Stimulated activated CD8-positive, alpha-beta memory T cell treated with anti-CD3 and anti-CD28 coated beads, Interleukin-4, amount 100 ng/mL, for 1 hour (primary cell): ENCODE measurements at places on chromosomes 4 and X.

GRCh38 chrX:129115104-129115503 is 408.2 kb downstream of the SMARCA1 start:
- no peak for DNase-seq

GRCh38 chr4:157896726-157897125 is 276.1 kb downstream of the GASK1B start:
- no peak for DNase-seq

DNA sequence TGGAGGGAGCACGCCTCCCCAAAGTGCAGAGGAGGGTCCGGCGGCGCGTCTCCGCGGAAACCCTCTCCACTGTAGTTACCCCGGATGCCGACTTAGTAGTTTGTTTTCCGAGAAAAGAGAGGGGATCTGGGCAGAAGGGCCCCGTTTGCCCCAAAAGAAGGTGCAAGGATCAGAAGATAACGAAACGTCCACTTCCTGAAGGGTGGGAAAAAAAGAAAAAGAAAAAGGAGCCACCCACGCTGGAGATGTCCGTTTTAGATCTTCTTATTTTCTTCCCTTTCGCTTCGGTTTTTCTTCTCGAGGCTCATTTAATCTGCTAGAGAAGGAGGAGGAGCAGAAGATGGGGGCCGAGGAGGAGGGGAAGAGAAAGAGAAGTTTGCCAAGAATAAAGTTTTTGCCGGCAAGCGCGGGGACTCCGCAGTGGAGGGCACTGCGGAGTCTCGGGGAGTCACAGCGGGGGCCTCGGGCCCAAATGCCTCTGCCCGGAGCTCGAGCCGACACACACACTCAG is 517 bp downstream of the LEF1 start:
- no peak for DNase-seq

DNA sequence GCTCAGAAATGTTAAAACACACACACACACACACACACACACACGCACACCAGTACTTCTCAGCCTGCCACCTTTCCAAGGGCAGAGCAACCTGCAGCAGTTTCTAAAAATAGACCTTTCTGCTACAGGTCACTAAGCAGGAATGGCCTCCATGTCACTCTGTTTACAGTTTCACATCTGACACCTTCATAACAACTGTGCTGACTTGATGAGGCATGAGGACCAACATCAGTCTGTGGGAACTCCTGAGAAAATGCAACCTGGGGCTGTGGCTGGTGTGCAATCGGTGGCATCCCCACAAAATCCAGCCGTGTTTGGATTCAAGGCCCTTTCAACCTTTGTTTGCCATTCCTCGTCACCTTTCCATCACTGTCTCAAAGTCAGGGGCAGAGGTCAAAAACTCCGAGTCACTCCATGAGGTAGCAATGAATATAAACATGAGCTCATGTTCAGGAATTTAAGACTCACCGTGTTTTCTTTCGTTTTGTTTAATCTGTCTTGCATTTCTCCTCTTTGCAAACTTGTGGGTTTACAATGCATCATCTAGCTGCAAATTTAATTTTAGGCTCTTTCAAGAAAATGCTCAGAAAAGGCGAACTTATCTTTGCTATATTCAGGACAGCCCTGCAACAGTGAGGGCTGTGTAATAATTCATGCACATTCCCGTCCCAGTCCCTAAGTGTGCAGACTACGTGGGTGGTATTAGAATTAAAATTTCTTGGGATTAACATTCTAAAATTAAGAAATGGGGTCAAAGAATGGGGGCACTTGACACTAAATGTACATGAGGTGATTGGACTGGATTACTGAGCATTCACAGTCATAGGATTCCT is 135.3 kb downstream of the SHROOM3 start:
- DNase-seq: no peak

GRCh38 chr4:3740256-3740655 is 25.9 kb upstream of the ADRA2C start:
- DNase-seq: no peak

DNA sequence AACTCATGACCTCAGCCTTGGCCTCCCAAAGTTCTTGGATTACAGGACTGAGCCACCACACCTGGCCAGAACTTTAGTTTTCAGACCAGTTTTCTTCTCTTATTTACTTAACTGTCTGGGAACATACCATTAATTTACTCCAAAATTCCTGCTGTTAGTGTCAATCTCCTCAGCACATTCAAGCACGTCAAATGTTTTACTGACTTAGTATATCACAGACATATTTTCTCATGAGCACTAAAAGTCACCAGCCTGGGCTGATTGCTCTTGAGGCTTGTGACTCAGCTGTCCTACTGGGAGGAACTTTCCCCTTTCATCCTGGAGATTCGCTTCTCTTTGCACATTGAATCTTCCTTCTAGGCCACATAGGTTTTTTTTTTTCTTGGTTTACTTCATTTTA is 109.6 kb downstream of the PCDH18 start:
- DNase-seq: no peak

DNA sequence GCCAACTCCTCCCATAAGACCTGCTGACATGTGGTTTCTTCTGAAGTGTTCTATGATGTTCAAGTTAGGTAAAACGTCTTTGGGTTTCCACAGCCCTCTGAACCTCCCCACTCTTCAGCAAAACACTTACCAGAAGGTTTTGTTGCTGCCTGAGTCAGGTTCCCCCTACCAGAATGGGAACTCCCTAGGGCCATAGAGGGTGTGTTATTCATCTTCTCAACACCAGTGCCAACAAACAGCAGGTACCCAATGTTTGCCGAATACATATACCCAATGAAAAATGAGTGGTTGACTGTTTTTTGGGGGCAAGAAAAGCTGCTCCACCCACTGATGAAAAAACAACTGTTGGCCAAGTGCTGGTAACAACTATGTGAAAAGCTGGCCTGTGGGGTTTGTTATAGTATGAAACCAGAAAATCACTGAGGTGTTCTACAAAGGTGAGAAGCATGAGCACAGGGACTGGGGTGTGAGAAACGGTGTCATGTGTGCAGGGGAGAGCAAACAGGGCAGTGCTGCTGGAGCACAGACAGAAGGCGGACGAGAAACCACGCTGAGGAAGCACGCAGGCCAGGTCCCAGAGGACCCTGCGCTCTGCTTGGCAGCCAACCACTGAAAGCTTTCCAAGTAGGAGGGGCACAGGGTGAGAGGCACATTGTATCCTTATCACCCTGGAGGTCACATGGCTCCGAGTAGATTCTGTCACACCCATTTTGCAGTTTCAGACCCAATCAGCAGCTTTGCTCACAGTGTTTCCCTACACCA is 28.8 kb downstream of the ATP8A1 start:
- DNase-seq: peak; percentile 9

DNA sequence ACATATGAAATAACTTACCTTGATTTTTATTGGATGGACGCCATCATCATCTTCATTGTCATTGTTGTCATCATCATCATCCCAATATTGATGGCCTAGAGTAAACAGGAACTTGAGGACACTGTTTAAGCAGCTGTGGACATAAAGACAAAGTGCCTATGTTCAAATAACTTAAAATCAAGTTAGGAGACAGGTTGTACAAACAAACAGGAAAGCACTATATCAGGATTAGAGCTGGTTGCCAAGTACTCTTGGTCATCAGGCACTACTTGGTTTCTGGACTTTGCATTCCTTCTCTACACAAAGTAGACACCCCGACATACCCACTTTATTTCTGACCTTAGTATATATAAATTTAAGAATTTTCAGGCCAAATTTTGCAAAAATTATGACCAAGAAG is 608.6 kb downstream of the KLHL13 start:
- no peak for DNase-seq

DNA sequence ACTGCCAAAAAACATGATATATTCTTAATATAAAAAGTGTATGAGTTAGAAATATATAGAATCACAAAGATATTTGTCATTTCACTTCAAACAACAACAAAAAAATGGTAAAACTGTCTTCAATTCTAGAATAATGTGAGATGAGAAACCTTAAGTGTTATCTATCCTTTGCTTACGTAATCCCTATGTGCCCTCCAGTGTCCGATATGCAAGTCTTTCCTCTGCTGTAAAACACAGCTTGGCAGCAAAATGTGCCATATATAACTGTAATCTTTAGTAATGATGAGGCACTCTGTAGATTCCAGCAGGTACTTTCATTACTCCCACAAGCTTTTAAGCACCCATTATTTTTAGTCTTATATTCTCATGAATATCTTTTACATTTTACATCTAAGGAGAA is 555.1 kb upstream of the FRG1 start:
- no peak for DNase-seq

GRCh38 chr4:183082053-183082452 is 17.0 kb upstream of the WWC2 start:
- DNase-seq: no peak

- DNase-seq: no peak
These were observed 115.7 kb upstream of the ZXDA start for GRCh38 chrX:58025979-58026378.

DNA sequence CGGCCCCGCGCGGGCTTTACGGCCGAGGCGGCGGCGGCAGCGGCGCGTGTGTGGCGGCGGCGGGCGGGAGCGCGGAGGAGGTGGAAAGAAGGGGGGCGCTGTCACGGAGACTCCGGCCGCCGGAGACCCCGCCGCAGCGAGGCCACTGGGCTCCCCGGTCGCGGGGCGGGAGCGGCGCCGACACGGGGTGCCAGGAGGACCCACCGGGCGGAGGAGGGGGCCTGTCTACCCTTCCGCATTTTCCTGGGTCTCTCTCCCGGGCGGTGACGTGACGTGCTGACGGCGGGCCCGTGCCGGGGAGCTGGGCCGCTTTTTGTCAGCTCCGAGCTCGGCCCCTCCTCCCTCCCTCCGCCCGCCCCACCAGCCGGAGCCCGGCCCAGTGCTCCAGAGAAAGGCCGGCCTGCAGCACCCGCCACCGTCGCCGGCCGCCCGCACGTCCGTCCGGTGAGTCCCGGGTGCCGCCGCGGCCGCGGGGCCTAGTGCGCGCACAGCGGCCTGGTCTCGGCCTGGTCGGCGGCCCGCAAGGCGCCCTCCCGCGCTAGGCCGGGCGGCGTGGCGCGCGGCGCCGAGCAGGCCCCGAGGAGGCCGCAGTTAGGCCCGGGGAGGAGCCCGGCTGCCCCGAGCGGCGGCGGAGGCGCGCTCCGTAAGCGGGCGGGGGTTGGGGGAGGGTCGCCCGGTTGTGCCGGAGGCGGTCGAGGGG is at the start of gene ZFX:
TSS of gene ZFX (plus strand) at position 379 of the 700 bp plus-strand sequence. CDS start 23,014 bp downstream, outside the sequence.
- DNase-seq: peak; percentile 53

- DNase-seq: no peak
These were observed 18.6 kb downstream of the SEC24D start for GRCh38 chr4:118817178-118817930.

DNA sequence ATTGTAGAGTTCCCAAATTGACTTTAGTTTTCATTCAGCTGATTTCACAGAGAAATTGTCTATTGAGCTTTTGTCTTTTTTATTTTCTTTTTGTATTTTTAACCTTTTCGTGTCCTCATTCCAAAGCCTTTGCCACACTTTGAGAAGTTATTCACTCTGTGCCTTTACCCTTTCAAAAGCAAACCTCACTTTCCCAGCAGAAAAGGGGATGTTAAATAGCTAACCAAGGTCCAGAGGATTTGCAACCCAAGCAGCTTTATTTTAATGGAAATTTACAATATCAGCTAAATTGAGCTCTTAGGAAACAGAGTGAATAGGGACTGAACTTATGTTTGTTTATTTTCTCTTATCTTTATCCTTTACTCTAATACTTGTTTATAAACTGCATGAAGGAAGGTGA is 428.8 kb downstream of the PCDH7 start:
- DNase-seq: no peak

GRCh38 chrX:6678313-6678712 is 143.4 kb upstream of the VCX3A start:
- no peak for DNase-seq

DNA sequence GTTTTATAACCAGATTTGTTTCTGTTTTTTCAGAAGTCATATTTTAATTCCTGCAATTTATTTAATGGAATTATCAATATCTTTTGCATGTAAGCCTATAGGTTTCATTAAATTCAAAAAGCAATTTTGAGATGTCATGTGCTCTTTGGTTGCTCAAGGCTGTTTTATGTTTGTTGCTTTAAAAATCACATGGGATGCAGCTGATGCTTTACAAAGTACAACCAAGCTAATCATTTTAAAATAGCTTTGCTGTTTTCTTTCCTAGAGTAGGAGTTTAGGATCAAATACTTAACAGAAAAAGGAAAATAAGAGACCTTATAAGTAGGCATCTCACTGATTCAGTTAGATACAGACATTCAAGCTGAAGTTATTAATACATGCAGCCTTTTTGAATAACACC is 11.3 kb downstream of the CPEB2 start:
- no peak for DNase-seq

GRCh38 chrX:144297221-144297620 is 413.4 kb downstream of the UBE2NL start:
- DNase-seq: no peak

DNA sequence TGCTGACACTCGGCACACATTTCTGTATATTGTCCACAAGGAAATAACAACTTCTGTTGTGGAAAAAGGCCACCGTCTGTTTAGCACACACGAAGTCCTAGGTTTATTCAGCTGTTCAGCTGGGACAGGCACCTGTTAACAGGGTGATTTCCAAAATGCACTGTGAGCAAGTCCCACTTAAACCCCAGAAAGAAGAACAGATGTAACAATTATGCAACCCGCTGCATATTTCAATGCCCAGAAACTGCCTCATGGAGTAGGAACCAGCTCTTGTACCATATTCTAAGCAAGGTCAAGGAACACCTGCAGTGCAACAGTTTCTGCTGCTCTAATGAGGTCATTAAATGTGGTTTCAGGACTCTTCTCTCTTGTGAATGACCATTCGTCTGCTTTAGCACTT is 77.1 kb downstream of the GEMIN8 start:
- DNase-seq: no peak

DNA sequence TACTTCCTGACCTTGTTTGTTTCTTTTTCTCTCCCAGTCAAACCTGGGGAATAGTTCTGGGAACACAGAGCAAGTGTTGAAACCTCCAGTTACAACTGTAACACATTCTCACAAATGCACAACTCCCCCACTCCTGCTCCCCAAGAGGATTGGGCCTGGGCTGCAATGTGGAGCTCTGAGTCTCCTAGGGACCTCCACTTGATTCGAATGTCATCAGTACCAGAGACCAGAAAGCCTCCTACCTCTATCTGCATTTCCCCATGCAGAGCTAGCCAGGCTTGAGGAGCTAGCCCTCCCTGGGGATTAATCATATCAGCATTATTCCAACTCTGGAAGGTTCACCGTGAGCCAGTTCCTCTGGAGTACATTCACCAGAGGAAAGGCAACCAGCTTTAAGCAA is 41.7 kb upstream of the CITED1 start:
- DNase-seq: no peak

DNA sequence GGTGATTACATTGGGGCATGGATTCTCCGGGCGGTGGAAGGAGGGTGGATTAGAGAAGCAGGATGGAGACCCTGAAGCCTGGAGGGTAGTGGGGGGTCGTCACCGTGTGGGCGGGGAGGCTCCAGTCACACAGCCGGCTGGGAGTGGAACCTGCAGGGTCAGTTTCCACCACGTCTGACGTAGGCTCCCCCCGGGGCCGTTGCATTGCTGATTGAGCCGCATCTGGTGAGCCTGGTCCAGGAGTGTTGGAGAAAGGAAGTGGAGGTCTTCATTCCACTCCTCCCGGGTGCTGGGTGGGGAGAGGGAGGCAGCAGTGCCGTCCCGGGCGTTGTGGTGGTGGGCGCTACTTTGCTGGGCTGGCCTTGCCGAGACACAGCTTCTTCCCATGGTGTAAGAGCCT is 28.1 kb downstream of the TBC1D14 start:
- DNase-seq: no peak
